ENCODE measurements at places on chromosomes 4 and X.

DNA sequence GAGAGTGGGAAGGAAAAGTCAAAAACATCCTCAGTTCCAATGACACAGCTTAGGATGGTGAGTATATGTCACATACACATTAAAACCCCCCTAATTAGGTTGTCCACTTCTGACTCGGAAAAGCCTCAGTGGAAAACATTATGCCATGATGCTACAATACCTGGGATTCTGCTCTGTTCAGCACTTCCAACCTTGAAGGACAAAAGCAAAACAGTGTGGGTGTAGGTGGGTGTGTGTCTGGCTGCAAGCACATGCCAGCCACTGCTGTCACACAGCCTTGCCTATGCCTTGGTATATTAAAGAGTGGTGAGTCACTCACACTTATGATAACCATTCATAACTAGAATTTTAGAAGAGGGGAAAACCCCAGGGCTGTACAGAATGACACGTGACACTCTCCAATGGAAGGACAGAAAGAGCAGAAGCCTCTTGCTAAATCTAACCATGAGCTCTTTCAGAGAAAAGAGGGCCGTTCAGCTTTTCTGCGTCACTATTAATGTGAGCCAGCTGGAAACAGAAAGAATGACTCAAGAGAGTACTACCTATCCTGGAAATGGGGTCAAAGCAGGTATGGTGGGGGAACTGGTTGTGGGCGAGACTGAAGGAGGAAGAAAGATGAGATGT is 159.6 kb downstream of the TET2 start:
- DNase-seq = no peak

DNA sequence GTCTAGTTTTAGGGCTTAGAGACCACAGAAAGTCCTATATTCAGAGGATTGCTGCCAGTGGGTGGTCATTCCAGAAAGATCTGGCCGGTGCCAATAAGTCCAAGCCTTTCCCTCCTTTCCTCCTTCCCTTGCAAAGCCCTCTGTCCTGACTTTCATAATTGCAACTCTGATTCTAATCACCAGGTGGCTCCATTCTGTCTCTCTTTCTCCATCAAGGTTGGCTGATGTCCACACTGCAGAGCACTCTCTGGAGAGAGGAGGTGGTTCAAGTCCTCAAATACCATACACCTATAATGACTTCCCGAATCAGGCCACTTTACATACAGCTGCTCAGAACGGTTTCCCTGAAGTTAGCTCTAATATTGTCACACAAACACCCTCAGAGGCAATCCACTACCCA is 22.4 kb upstream of the ARMCX4 start:
- no peak for DNase-seq

DNA sequence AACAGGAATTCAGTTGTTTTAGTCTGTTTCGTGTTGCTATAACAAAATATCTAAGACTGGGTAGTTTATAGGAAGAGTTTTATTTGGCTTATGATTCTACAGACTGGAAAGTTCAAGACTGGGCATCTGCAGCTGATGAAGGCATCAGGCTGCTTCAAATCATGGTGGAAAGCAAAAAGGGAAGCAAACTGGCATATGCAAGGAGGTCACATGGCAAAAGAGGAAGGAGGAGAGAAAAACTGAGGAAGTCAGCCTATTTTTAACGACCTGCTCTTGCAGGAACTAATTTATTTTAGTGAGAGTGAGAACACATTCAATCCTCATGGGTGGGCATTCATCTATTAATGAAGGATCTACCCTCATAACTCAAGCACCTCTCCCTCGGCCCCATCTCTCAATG is 363.1 kb upstream of the HS3ST1 start:
- no peak for DNase-seq

DNA sequence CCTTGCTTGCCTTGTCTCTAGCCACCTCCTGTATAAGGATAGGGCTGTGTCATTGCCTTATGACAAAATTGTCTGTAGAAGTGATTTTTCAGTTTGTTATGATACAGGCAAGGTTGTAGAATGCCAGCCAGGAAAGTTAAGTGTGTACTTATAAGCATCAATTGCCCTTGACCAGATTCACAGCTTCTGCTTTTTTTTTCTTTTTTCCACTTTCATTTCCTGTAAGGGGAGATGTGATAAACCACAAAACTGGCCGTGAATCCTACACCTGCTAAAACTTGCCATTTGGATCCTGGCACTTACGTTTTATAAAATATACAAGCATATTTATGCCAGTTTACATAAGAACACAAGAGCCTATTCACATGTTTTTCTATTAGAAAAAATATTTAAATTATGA is 35.0 kb upstream of the BMPR1B start:
- no peak for DNase-seq

- DNase-seq = no peak
Observed at GRCh38 chrX:110001740-110002299, 1.1 kb upstream of the TMEM164 start.

GRCh38 chr4:181860157-181860556 is 383.0 kb upstream of the TENM3 start:
- DNase-seq = no peak

GRCh38 chr4:926538-926937 is 5.6 kb downstream of the GAK start:
- no peak for DNase-seq

DNA sequence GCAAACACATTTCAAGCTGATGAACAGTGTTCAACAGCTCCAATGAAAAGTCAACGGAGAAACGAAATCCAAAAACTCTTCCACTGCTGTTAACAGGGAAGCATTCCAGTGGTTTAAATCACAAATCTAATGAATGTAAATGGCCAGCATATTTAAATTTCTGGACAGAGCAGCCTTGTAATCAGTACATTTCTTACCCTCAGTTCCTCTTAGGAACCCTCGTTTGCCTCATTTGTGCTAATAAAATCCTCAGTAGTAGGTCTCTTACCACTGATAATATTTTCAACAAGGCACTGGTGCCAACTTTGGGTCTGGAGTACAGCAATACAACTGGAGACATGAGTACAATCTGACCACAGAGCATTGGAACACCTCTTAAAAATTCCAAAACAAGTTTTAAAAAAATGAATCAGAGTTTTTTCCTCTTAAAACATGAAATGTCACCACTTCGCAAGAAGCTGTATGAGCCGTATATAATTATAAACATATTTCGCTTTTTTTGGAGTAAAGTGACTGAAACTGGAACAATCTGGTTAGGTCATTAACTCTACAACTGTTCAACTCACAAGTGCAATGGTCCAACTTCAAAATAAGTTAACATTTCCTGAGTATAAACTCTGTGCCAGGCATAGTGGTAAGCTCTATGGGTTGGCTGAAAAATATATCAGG is 211.2 kb downstream of the CPEB2 start:
- no peak for DNase-seq

- DNase-seq = no peak
Observed at GRCh38 chr4:61254406-61254805, 54.3 kb downstream of the ADGRL3 start.
